ENCODE measurements at places on chromosomes 1 and 21.

DNA sequence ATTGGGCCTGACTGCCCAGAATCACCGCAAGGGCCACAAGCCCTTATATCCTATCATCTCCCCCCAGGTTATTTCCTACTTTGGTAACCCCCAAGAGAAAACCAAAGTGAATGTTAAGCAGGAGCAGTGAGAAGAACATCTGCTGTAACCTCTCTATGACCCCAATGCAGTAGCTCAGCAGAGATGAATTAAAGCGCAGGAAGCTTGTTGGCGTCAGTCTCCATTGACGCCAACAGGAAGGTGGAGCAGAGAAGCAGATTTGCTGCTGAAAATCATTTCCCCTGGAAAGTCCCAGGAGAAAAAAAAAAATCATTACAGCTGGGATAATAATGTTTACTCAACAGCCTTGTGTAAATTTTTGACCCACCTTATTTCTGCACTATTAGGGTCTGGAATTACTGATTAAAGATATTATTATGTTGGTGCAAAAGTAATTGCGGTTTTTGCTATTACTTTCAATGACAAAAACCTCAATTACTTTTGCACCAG is 33.2 kb upstream of the FAM163A start:
- DNase-seq: peak; percentile 26

GRCh38 chr1:81695741-81696140 is 105.0 kb upstream of the ADGRL2 start:
- DNase-seq: no peak

- DNase-seq: peak; percentile 65
Measured at GRCh38 chr1:150621497-150622302, 7.7 kb downstream of the ENSA start.

DNA sequence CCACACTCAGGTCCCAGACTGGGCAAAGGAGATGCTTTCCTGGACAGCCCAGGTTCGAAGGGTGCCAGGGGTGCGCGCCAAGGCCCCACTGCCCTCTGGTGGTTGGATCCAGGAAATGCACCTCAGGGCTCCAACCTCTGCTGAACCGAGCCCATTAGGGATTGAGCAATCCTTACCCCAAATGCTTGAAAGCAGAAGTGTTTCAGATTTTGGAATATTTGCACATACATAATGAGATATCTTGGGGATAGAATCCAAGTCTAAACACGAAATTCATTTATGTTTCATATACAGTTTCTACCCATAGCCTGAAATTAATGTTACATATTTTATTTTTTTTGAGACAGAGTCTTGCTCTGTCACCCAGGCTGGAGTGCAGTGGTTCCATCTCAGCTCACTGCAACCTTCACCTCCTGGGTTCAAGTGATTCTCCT is 57.4 kb downstream of the SLC9A1 start:
- peak; percentile 92 for DNase-seq

GRCh38 chr1:156524481-156524869 is 23.9 kb upstream of the MEF2D start:
- DNase-seq: peak; percentile 68

DNA sequence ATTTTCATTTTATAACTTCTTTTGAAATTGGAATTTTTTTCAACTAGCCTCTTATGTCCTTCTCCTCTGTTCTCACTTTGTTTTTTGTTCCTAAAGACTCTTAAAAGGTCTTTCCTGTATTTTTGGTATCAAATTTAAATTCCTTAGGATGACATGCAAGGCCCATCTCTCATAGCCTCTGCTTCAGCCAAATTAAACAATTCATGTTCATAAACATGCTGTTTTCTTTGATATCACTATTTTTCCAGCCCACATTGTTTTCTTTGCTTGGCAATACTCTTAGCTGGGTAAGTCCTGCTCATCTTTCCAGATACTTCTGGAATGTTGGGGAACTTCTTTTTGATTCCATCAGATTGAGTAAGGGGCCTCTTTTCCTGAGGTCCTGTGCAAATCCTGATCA is 55.8 kb upstream of the GPR88 start:
- DNase-seq: no peak

GRCh38 chr1:225700164-225700821 is 47.4 kb upstream of the ENAH start:
- DNase-seq: no peak

GRCh38 chr1:87956750-87957149 is 628.1 kb downstream of the LMO4 start:
- no peak for DNase-seq

DNA sequence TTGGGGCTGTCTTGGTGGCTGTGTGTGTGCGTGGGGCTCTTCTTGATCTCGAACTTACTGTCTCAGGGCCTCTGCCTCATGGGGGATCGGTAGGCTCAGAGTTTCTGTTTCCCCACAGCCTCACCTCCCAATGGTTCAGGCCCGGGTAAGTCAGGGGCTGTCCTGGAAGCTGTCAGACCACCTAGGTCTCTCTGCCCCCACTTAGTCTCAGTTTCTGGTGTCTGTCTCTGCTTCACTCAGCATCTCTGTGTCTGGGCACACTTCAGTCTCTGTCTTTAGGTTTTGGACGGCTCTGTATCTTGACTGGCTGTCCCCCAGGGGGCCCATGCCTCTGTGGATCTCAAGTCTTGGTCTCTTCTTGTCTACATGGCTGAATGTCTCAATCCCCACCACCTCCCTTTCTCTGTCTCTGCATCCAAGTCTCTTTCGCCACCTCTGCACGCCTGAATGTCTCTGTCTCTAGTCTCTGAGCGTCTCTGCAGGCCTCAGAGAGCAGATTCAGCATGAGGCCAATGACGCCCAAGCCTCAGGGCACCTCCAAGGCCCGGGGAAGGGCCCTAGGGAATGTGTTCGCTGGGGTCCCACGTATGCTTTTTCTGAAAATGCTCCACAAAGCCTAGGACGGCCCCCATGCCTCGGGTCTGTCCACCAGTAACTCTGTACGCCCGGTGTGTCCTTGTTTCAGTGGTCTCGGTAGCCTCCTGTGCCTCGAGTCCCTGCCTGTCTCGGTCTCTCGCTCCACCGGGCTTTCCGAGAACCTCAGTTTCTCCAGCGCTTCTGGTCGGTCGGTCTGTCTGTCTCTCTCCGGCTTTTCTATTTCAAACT is 818 bp downstream of the FHL3 start:
- DNase-seq: no peak

- no peak for DNase-seq
Measured at GRCh38 chr1:104706631-104707147, 957.0 kb downstream of the AMY1C start.

- DNase-seq: no peak
Measured at GRCh38 chr21:27555996-27556395, 589.1 kb upstream of the ADAMTS5 start.

DNA sequence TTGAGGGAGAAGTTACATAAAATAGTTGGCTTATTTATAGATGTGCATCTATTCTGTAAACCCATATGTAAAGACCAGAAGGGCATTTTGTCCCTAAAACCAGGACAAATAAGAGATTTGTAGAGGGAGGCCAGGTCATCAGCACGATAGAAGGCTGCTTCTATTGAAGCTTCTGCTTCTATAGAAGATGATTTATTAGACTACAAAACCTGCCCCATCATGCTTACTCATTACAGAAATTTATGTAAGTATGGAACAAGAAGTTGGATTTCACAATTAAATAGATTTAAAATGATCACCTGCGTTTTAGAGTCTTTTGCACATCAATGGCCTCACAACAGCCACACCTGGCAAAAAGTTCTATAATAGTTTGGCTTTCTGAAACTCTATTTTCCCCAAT is 183.5 kb downstream of the DUSP10 start:
- no peak for DNase-seq
